ENCODE measurements at places on chromosomes 6 and 20.

DNA sequence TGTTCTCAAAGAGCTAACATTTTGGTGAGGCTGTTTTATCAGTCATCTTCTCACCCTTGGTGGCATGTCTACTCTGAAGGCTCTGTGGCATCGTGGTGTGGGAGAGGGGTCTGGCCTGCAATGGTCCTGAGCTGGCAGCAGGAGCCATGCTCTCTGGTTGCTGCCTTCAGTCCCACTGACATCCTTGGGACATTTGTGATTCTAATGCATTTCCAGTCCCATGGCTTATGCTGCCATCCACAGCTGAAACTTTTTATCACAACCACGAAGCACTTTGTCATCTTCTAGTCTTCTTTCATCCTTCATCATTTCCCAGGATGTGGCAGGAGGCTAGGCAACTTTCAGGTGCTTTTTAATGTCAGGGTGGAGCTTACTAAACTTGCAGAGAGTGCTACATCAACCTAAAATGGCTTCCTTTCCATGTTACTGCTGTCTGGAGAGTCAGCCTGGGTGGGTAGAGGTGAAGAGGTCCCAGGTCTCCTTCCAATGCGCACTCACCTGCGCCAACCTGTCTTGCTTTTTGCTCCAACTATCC lies 77.1 kb downstream of the GPR63 start:
- DNase-seq = peak; percentile 21

DNA sequence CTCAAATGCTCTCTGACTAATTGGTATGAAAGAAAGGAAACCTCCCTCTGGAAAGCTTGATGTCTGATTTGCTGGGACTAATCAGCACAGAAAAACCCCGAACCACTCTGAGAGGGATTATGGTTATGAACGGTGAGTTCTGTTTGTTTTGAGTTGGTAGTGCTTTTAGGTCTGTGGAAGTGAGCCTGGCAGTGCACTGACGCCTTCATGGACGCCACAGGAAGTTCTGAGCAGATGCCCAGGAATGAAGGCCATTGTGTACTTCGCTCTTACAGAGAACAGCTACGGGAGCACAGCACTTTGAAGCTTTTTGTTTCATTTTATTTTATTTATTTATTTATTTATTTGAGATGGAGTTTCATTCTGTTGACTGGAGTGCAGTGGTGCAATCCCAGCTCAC lies 754.1 kb downstream of the QKI start:
- DNase-seq = no peak

- DNase-seq = no peak
Observed at GRCh38 chr6:128482642-128483041, 37.8 kb downstream of the PTPRK start.

DNA sequence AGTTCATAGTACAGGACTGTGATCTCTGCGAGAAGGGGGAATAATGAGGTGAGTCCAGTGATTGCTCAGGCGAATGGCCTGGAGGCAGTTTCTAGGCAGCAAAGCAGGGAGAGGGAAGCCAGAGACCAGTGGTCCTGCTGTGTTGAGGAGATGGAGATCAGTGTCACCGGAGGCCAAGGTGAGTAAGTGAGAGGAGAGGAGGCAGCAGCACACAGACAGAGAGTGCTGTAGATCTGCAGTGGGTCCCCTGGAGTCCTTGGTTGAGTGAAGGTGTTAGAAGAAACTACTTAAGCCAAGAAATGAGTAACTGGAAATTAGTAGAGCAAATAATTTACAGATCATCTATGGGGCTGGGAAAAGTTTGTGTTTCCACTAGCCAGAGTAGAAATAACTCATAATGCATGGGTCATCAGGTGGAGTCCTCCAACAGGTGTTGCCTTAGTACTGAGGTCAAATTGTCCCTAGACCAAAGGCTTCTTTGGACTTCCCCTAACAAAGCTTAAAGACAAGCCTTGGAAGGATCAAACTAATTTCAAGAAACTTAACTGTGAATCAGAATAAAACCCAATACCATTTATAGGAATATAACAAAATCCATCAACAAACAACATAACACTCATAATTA lies 13.6 kb downstream of the HEBP2 start:
- DNase-seq = no peak
